Osteoblast (primary cell): ENCODE measurements at places on chromosomes 1 and 21.

GRCh38 chr1:39165049-39165448, 39.4 kb upstream of the MACF1 start:
- no peak for DNase-seq

- no peak for DNase-seq
Observed at GRCh38 chr1:17791055-17791390, 35.9 kb downstream of the ACTL8 start.

DNA sequence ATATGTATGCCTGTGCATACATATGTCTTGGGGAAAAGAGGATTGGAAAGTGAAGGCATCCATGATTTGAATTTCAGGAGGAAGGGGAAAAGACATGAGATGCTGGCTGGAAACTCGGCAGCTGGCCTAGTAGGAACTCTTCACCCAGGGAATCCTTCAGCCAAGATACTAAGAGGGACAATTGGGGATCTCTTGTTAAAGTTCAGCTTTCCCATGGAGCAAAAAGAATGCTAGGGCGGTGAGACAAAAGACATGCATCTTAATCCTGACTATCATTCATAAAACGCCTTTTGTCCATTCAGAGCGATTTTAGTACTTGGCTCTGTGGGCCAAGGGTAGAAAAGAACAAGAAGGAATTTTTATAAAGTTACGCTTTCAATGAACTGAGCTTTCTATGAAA, 20.5 kb downstream of the PDPN start:
- DNase-seq = no peak

GRCh38 chr1:174812016-174812415, 187.7 kb upstream of the CACYBP start:
- DNase-seq = no peak

- peak; percentile 97 for DNase-seq
Observed at GRCh38 chr1:156104065-156104810, 10.3 kb upstream of the LMNA start.

GRCh38 chr1:16134066-16134801, 21.6 kb downstream of the EPHA2 start:
- DNase-seq = no peak

GRCh38 chr1:98368995-98369394, 292.5 kb upstream of the SNX7 start:
- DNase-seq = no peak
